ENCODE measurements at places on chromosomes 11 and 22.

DNA sequence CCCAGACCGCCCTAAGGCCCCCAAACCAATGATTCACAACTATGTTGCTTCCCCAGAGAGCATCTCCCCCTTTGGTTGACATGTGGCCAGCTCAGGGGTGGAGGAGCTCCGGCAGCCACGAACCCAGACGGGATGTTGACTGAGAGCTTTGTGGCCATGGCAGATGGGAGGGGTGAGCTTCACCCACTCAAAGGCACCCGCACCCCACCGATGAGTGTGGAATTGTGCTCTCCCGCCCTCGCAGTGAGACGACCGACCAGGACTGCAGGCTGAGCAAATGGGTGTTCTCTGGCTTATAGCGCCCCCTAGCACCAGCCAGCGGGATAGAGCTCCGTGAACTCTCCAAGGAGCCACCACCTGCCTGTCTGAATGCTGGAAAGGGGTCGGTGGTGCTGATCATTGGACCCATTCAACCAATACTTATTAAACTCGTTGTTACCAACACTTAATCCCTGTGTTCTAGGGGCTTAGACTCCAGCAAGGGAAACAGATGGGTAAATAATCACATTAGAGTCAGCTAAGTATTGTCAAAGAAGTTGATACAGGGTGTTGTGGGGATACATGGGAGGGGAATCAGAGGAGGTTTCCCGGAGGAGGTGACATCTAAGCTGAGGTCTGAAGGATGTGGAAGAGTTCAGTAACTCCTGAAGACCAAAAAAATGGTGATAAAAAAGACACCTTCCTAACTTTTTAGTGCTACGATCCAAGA is 4.5 kb upstream of the TIMP3 start:
- no peak for DNase-seq

GRCh38 chr11:110235966-110236365 is 60.4 kb downstream of the RDX start:
- no peak for DNase-seq

DNA sequence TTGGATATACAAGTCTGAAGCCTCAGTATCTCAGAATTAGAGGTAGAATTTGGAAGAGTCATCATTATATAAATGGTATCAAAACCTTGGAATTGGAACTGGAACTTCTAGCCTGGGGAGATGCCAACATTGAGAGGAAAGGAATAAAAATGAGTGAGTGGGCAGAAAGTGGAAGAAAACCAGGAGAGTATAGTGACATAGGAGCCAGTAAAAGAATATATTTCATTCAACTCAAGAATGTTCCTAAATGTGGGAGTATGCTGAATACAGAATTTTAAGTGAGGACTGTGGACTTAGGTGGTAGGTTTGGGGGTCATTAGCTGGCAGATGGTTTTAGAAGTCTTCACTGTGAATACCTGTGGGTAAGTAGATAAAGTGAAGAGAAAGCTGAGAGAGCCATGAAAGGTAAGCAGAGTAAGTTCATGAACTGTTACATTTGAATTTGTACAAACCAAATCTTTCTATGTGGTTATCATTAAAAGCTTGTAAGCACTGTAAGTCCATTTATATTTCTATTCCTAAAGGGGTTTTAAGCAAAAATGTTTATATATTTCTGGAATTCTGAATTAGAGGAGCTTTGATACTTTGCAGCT is 60.2 kb downstream of the PDHX start:
- DNase-seq, result no peak

- no peak for DNase-seq
Observed at GRCh38 chr11:106186630-106187029, 109.2 kb downstream of the AASDHPPT start.

- no peak for DNase-seq
Observed at GRCh38 chr22:46947516-46948257, 185.2 kb downstream of the TBC1D22A start.

GRCh38 chr22:45832180-45832579 is 144.8 kb downstream of the WNT7B start:
- DNase-seq, result no peak

DNA sequence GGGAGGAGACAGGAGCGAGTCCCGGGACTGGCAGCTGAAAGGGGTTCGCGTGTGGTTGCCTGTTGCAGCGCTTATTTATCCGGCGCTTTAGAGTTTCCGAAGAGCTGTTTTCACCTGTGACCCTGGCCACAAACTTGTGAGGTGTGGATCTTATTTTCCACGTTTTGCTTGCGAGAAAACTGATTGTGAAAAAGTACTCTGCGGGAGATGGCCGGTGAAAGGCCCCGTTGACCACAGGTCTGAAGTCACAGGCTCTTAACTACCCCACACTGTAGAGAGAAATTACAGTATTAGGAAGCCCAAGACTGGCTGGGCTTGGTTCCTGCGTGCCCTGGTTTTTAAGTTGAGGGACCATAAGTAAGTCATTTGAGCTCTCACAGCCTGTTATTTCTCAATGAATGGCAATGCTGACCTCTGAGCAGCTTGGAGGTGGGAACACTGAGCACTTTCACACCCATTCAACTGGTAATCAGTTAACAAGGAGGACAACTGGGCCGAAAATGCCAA is 379 bp upstream of the RAB38 start:
- no peak for DNase-seq

- DNase-seq, result no peak
Observed at GRCh38 chr11:122023614-122024250, 92.3 kb downstream of the BLID start.

GRCh38 chr11:130694488-130695045 is 221.7 kb downstream of the SNX19 start:
- DNase-seq, result no peak

- no peak for DNase-seq
Observed at GRCh38 chr11:64186492-64187165, 658 bp downstream of the STIP1 start.

- no peak for DNase-seq
Observed at GRCh38 chr22:45960477-45961386, 16.2 kb downstream of the WNT7B start.

DNA sequence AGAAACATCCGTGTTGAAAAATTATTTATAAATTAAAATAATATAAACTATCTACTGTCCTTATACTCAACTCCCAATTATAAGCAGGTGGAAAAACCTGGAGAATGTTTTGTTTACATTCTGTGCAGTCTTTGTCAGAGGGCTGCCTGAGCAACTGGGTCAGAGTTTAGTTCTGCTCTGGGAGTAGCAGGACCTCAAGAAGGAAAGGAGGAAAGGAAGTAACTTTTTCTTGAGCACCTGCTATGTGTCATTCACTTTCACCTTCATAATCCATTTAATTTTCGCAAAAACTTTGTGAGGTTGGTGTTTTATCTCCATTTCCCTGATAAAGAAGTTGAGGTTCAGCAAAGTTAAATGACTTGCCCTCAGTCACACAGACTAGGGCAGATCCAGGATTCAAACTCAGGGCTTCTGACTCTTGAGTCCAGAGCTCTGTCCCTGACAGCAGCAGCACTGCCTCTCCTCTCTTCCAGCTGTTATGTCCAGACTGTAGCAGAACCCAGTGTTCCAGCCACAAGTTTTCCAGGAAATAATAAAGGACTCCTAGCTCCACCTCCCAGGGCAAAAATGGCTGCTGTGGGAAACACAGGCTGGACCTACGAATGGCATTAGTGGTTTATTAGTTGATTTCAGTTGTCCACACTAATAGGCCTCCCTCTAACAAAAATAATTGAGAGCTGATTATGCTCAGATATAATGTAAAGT is 6.4 kb downstream of the CD3E start:
- no peak for DNase-seq

- DNase-seq, result no peak
Observed at GRCh38 chr22:30894371-30894740, 74.2 kb downstream of the MORC2 start.

- no peak for DNase-seq
Observed at GRCh38 chr11:35162745-35163144, 23.8 kb downstream of the CD44 start.

DNA sequence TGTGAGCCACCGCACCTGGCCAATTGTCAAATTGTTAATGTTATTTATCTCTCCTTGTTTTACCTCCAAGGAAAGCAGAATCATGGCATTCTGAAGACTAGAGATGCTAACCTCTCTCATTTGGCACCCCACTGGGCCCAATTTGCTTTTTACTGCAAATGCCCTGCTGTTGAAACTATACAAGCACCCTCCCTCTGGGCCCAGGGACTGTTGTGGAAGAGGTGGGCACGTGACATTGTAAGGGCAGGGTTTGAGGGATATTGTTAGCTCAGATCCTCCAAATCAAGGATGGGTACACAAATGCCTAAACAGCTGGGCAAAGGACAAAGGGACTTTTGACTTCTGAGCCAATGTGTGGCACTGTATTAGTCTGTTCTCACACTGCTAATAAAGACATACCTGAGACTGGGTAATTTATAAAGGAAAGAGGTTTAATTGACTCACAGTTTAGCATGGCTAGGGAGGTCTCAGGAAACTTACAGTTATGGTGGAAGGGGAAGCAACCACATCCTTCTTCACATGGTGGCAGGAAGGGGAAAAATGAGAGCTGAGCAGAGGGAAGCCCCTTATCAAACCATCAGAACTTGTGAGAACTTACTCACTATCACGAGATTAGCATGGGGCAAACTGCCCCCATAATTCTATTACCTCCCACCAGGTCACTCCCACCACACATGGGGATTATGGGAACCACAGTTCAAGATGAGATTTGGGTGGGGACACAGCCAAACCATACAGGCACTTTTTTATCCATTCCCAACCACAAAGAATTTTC is 6.5 kb upstream of the ALDH3B2 start:
- no peak for DNase-seq

- DNase-seq, result no peak
Observed at GRCh38 chr11:92099183-92099582, 125.4 kb upstream of the FAT3 start.

DNA sequence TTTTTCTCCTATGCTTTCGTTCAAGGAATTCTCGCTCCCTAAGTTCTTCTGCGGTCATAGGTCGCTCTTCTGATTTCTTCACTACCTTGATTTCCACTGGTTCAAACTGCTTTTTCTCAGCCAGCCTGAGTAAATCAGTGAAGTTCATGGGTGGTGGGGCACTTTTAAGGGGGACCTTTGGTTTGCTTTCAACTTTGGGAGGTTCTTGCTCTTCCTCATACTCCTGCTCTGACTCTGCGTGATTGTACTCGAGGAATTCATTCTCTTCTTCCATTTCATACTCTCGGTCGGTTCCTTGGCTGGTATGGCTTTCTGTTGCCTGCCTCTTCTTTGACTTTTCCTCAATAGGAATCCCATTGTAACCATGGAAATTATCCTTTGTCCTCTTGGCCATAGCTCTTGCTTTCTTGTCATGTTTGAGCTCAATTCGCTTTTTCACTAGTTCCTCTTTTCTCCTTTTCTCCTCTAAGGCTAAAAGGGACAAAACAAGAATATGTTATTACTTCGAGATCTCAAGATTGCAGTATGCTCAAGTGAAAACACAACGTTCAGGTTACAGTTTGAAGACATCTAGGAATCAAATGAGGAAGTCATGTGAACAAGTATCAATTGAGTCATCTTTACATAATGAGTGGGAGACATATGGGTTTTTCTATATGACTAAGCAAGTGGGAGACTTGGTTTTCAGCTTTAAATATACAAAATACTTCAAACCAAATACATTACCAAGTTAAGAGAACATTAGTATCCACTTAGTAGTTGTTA is 16.2 kb downstream of the MISFA start:
- no peak for DNase-seq

- no peak for DNase-seq
Observed at GRCh38 chr11:34300926-34301295, 56.9 kb downstream of the ABTB2 start.

- DNase-seq, result no peak
Observed at GRCh38 chr11:96484361-96484760, 94.5 kb downstream of the JRKL start.

DNA sequence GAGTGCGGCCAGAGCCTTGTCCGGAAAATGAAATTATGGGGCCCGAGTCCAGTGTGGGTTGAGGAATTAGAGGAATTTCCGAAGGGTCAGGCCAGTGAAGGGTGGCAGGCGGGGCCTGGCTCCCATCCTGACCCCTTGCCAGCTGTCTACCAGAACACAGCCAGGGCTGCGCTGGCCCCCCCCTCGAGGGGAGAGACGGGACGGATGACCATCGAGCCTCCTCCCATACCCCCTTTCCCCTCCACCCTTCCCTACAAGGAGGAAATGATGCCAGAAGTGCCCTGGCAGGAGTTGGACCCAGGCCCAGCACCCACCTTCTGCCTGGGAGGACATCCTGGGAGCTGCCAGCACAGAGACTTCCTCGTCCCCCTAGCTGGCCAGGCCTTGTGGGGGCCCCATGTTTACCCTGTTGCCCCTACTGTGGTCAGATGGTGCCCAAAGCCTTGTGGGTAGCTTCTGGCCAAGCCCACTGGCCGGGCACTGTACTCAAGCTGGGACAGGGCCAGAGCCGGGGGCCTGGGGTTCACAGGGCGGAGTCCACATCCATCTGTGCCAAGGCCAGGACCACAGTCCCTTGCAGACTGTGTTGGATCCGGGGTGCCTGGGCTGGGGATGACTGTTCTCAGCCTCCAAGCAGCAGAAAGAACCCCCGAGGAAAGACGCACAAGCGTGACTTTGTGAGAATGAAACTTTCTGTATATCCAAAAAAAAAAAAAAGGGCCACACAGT is 20.8 kb downstream of the ARVCF start:
- no peak for DNase-seq

DNA sequence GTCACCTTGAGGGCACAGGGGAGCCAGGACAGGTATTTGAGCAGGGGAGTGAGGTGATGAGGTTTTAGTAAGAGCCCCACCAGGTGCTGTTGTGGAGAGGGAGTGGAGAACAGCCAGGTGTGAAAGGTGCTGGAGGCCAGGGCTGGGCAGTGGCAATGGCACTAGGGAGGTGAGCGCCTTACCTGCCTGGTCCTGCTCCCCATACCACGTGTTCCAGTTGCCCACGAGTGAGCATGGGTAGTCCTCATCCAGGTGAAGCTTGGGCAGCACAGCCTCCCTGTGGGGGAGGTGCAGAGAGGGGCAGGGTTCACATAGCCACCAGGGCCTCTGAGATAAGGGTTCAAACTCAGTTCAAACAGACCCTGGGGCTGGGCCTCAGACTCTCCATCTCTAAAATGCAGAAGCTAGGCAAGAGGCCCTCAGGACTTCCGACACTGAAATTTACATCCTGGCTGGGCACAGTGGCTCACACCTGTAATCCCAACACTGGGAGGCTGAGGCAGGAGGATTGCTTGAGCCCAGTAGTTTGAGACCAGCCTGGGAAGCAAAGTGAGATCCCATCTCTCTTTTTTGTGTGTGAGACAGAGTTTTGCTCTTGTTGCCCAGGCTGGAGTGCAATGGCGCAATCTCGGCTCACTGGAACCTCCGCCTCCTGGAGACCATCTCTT is 11.8 kb downstream of the NIPSNAP1 start:
- DNase-seq, result no peak

GRCh38 chr11:3124821-3125220 is 40.3 kb downstream of the OSBPL5 start:
- DNase-seq, result no peak

GRCh38 chr11:128775468-128775867 is 81.6 kb downstream of the FLI1 start:
- no peak for DNase-seq

GRCh38 chr11:4482445-4482844 is at the start of gene OR52K1:
Gene OR52K1 (plus strand): TSS chr11:4482646. CDS start chr11:4488901, 6,255 bp downstream.
- no peak for DNase-seq

GRCh38 chr22:37044634-37045625 is 6.6 kb upstream of the KCTD17 start:
- DNase-seq, result no peak

- no peak for DNase-seq
Observed at GRCh38 chr11:129852125-129852740, 36.6 kb downstream of the TMEM45B start.

- DNase-seq, result no peak
Observed at GRCh38 chr22:37733625-37734401, 37.0 kb downstream of the TRIOBP start.

All from cortex of kidney (tissue), 1 donor.